Activated T-helper 1 cell treated with Interleukin-2 at 50 U/mL for 16 hours (primary cell): ENCODE measurements at places on chromosomes 2 and 18.

DNA sequence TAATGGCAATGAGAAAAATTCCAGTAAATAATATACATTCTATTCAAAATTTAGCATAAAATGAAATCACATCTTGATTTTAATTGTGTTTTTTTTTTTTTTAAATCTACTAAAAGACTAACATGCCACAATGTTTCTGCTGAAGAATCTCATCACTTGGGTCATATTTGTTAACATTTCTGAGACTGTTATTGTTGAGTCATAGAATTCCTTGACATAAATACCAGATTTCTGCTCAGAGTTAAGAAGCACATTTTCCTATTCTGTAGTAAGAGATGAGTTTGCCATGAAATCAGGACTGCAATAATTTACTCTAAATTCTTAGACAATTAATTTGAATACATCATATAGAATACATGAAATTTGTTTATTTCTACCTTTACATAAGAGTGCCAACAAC is 154.9 kb upstream of the KYNU start:
- no peak for DNase-seq

GRCh38 chr18:13616041-13616440 is 110.3 kb downstream of the FAM210A start:
- no peak for DNase-seq

- DNase-seq = no peak
These were observed 15.9 kb downstream of the GLS start for GRCh38 chr2:190896477-190896876.

GRCh38 chr18:33115917-33116316 is 324.6 kb downstream of the CCDC178 start:
- DNase-seq = no peak

GRCh38 chr2:54609647-54610046 is 113.8 kb upstream of the EML6 start:
- no peak for DNase-seq

DNA sequence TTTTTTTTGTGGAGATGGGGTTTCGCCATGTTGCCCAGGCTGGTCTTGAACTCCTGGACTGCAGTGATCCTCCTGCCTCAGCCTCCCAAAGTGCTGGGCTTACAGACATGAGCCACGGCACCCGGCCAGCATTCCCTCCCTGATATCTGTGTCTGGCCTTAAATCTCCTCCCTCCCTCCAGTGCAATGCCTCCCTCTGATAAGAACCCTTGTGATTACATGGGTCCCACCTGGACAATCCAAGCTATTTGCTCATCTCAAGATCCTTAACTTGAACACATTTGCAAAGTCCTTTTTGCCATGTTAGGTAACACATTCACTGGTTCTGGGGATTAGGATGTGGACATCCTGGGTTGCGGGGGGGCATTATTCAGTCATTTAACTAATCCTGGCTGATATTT is 40.5 kb upstream of the CREB1 start:
- no peak for DNase-seq

- no peak for DNase-seq
These were observed 65.6 kb downstream of the ZFP36L2 start for GRCh38 chr2:43160778-43161177.

GRCh38 chr18:40313030-40313642 is 1641.9 kb upstream of the PIK3C3 start:
- DNase-seq = no peak

GRCh38 chr2:238947920-238948710 is 100.2 kb downstream of the TWIST2 start:
- DNase-seq = no peak

DNA sequence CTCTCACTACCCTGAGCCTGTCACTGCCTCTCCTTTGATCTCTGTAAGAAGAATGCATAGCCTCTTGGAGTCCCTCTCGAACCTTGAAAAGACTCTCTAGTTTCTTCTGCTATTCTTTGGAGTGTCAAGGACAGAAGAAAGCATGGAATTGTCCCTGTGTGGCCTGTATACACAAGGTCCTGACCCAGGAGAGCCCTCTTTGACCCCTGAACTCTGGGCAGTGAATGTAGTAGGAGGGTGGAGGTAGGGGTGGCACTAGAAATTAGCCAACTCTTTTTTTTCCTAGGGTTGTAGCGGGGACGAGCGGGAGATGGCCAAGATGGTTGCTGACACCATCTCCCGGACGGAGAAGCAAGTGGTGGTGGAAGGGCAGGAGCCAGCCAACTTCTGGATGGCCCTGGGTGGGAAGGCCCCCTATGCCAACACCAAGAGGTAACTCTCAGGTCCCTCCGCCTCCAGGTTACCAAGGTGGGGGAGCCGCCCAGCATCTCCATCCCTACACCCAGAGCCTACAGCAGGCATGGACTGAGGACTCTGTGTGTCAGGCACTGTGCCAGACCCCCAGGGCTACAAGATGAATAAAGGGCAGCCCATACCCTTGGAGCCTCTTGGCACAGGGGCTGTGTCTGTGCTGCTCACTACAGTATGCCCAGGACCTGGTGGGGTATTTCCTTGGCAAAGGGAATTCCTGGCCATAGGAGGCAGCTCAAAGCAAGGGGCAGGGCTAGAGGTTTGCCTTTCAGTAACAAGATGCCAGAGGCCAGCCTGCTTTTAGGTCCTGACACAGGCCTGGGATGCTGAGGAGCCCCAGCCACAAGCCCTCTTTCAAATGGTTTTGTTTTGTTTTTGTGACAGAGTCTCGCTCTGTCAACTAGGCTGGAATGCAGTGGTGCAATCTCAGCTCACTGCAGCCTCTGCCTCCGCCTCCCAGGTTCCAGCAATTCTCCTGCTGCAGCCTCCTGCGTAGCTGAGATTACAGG is 16.4 kb downstream of the VIL1 start:
- DNase-seq = no peak

GRCh38 chr2:227153758-227154486 is 10.1 kb downstream of the COL4A4 start:
- DNase-seq = no peak

DNA sequence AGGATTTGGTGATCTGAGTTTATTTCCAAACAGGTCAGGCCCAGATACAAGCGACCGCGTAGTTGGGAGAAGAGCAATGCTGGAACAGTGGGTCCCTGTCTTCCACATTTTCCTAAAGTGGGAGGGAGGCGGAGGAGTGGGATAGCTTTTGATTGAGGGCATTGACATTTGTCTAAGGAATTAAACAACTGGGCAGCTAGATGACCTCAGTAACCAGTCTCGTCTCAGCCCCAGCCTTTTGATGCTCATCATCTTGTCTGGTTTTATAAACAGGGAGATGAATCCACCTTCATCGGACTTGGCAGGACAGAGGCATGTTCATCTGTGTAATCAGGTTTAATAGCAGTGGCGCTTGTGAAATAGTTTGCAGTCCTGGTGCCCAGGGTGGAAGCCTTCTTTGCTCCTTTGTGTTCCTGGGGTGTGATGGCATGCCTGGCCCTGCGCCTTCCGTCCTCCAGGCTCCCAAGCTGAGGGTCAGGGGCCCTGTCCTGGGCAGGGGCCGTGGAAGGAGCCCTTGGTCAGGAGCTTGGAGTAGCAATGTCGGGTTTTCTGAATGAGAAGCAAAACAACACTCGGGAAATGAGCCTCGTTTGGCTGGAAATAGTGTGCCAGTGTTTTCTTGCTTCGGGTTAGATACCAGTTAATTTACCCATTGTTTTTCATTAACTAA is 193.8 kb downstream of the FAM210A start:
- DNase-seq = no peak

DNA sequence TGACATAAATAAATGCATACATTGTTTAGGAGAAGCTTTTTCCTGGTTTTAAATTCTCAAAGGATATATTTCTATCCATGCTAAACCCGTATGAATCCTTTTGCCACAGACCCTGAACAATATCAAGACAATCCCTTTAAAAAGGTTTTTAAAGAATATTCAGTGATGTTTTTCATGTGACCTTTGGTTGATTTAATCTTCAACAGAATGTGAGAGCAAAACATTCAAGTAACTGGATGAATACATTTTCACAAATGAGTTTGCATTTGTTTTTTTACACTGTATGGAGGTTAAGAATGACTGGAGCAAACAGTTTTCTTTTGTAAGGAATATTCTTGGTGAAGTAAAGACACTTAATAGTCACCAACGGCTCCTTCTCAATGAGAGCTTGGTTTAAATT is 139.4 kb upstream of the CWC22 start:
- no peak for DNase-seq

DNA sequence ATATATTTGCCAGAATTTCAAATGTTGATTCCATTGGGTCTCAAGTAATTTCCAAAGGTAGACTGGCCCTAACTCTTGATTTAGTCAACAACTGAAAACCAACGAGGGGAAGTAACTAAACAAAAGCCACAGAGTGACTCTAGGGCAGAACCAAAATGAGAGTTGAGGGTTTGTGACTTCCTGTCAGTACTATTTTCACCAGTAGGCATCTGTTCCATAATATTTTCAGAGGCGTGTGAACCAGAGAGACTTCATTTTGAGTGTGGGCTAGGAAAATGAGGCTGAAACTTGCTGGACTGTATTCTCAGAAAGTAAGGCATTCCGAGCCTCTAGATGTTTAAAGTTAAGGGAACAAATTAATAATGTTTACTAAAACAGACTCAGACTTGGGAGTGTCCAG is 70.6 kb downstream of the GDF7 start:
- no peak for DNase-seq

GRCh38 chr2:5479265-5479928 is 212.8 kb upstream of the SOX11 start:
- DNase-seq = no peak

DNA sequence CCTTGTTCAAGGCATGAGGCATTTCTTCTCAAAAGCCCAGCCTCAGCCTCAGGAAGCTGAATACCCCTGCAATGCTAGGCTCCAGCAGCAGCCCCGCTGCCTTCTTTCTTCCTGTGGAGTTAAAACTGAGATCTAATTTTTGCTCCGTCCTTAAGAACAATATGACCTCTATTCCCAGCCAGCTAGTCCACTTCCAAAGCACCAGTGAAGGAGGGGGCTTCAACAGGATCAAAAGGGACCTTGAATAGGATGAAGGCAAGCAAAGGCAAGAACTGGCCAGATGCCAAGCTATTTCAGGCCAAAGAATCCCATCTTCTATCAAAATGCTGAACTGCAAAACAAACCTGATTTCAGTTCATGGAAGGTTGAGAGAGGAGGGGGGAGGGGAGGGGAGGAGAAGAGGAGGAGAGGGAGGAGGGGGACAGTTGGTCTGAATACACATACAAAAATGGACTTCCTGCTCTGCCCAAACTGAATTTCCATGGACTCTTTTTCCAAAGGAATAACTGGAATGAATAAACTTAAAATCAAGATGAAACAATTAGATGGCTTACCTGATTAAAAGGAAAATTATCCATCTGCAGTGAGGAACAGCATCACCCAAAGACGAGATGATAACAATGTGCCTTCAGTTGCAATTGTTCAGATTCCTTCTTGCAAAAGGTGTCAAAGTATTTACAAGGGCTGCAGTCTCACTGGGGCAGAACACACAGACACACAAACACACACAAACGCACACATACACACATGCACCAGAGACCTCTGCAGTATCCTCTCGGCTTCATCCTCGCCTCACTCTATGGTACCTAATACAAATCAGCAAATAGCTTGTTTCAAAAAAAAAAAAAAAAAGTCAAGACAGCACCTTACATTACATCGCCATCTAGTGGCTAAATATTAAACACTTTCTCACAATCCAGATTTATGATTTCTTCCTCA is at the start of gene SCN1A:
Gene SCN1A, minus strand, starts transcription at position 804 of the 939 bp plus-strand sequence. CDS start 54,399 bp downstream, outside the sequence.
- no peak for DNase-seq

DNA sequence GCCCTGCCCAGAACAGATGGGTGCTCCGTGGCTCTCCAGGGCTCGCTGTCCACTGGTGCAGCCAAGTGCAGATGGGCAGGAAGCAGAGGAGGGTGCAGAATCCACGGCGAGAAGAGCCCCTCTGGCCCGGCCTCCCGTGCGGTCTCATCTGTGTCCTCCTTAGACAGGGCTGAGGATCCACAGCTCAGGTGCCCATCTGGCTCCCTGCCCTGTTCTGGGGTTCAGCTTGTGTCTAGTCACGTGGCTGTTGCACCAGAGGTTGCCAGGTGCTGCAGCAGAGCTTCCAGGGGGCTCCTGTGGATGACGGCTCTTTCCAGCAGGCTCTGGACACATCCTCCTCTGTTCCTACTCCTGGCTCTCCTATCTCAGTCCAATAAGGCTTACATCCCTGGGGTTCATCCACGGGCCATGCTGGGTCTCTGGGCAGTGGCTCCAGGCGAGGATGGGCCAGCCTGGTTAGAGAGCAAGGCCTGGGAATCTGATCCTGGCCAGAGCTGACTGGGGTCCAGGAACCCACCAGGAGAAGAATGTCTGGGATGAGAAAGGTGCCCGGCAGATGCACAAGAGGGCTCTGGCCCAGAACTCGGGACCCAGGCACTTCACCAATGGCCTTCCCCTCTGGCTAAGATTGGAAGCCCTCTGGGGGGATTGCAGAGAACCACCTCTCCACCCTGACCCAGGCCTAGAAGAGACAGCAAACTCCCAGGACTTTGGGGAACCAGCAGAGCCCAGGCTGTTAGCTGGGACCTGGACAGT is 116.3 kb upstream of the ID2 start:
- DNase-seq = no peak

GRCh38 chr2:10216677-10217488 is 85.8 kb upstream of the HPCAL1 start:
- no peak for DNase-seq

- no peak for DNase-seq
These were observed 56.3 kb downstream of the ZAP70 start for GRCh38 chr2:97769711-97770110.

DNA sequence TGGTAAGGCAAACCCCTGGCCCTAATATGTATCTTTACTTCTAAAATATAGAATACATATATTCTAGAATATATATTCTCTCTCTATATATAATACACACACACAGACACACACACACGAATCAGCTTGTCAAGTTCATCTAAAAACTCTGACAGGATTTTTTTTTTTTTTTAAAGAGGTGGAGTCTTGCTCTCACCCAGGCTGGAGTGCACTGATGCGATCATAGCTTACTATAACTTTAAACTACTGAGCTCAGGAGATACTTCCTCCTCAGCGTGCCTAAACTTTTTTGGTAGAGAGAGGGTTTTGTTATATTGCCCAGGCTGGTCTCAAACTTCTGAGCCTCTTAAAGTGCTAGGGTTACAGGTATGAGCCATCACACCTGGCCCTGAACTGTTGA is 45.2 kb downstream of the DOK1 start:
- no peak for DNase-seq
